ENCODE measurements at places on chromosomes 13 and 19.

DNA sequence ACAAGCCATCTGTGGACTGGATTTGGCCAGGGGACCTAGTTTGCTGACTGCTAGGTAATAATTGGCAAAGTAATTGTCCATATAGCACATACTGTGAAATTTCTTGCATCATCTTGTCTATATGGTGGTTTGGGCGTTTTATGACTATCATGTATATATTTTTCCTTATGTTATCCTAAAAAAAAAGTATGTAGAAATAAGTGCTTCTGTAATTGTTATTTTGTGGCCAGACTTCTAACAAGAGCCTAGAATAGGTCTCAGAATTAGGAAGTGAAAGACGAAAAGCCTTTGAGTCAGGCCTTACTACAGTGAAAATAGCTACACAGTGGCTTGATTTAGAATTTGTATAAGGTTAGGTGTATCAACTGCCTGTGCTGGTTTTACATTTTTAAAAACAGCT, 4.2 kb downstream of the FNDC3A start:
- DNase-seq, result peak; percentile 82

GRCh38 chr13:52005841-52006522, 5.3 kb downstream of the ATP7B start:
- DNase-seq, result no peak

- no peak for DNase-seq
Measured at GRCh38 chr19:55115446-55116065, 1.9 kb downstream of the PPP1R12C start.

- no peak for DNase-seq
Measured at GRCh38 chr19:7679771-7680605, 645 bp upstream of the TRAPPC5 start.

DNA sequence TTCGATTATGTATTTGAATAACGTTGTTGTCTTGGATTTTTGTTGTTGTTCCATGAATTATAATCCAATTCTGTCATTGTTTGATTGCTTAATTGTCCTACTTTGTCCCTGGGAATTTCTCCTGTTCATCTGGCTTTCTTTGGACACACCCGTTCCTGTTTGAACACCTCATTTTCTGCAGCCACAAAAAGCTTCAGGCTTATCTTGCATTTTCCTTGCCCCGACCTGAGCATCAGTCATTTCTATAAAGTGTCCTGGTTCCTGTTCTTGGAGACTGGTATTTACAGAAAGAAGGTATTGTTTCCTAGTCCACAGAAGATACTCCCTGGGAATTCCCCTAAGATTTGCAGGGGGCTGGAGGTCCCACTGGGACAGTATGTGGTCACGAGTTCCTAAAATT, 731.8 kb upstream of the ARGLU1 start:
- no peak for DNase-seq

DNA sequence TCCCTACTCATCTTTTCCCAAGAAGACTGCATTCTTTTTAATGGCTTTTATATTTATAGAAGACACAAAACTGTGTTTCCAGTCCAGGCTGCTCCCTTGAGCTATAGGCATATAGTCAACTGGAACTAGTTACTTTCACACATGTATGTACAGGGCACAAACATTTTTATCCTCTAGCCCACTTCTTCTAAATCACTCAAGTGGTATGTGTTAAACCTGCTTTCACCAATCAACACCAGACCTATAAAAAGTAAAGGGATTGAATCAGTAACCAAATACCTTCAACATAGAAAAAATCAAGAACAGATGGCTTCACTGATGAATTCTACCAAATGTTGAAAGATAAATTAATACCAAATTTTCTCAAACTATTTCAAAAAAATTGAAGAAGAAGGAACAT, 584.2 kb upstream of the SLITRK1 start:
- no peak for DNase-seq

- peak; percentile 4 for DNase-seq
Measured at GRCh38 chr19:21023901-21024300, 3.4 kb downstream of the ZNF430 start.

GRCh38 chr19:15640294-15640903, at the start of gene CYP4F3:
Gene CYP4F3 (plus strand): TSS chr19:15640897. CDS start chr19:15641416, 519 bp downstream.
- DNase-seq, result peak; percentile 70

GRCh38 chr13:51502153-51502651, 49.4 kb upstream of the INTS6 start:
- DNase-seq, result no peak

GRCh38 chr19:41860419-41861115, 512 bp downstream of the RPS19 start:
- DNase-seq, result peak; percentile 29

- no peak for DNase-seq
Measured at GRCh38 chr13:66273011-66273410, 957.1 kb downstream of the PCDH9 start.

- no peak for DNase-seq
Measured at GRCh38 chr19:5857203-5858081, 6.2 kb upstream of the FUT3 start.

GRCh38 chr13:26476111-26476781, 81.2 kb upstream of the WASF3 start:
- no peak for DNase-seq

DNA sequence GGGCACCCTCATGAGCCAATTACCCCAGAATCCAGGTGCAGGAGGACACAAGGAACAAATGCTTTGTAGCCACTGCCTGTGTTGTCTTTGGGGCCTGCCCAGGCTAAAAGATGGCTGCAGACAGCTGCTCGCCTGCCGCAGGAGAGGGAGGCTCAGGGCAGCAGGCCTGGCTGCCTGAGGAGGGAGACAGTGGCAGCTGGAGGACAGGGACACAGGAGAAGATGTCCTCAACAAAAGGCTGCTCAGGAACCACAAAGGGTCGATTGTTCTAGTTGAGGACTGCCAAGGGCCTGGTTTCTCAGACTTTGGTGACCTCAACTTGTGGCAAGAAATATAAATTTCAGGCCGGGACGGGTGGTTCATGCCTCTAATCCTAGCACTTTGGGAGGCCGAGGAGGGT, 7.6 kb downstream of the SIRT2 start:
- no peak for DNase-seq

GRCh38 chr13:88800505-88800904, 1129.3 kb downstream of the SLITRK5 start:
- DNase-seq, result no peak

- DNase-seq, result no peak
Measured at GRCh38 chr13:105816994-105817393, 718.5 kb downstream of the EFNB2 start.

GRCh38 chr19:46713781-46714443, 3.0 kb downstream of the PRKD2 start:
- no peak for DNase-seq
